ENCODE measurements at places on chromosomes 7 and 10.

- DNase-seq = no peak
These were observed 105.1 kb upstream of the GPR22 start for GRCh38 chr7:107364787-107365186.

DNA sequence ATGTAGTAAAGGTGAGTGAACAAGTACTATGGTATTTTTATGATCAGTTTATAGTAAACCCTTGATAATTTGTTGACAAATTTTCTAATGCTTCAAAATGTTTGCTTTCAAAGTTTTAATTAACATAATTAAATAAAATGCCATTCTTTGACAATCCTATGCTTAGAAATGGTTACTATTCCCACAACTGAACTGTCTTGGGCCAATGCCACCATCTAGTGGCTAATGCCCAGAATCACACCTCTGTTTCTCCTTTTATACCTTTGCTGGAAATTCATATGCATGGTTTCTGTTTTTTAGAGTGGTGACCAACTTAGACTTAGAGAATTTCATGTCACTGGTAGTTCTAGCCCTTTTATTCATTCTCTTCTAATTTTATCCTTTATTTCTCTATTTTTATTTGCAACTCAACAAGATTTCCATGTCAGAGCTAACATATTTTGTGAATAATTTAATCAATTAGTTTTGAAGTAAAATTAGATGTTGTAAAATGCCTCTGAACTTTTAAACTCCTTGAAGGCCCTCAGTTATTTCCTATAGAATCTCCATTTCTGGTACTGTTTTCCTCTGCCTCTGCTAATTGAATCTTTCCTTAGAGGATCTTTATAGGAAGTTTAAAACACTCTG, 31.1 kb downstream of the PCGF5 start:
- DNase-seq = no peak

DNA sequence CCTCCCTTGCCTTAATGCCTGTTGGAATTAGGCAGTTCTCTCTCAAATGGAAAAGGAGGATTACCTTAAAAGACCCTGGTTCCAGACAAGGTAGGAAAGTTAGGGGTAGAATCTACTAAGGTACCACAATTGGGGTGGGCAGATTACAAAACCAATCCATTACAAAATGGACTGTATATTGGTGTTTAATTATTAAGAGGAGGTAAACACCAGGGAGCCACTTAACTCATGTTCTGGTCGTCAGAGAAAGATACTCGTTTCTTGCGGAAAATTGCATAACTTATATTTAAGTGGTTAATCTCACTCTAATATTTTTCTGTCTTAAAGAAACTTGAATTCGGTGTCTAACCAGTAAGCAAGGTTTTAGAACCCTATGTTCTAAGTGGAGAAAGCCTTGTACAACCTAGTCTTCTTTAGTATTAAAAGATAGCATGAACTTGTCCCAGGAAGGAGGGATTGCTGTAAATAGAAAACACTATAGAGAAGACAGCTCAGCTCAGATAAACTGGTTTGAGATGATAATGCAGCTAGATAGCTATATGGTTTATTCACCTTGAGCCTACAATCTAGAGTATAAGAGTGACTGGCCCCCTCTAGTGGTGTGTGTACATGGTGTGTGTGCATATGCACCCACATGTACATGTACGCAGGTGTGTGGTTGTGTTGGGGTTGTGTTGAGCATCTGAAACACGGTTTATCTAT, 58.0 kb upstream of the STRIP2 start:
- no peak for DNase-seq

- no peak for DNase-seq
These were observed 828 bp upstream of the KEL start for GRCh38 chr7:142962991-142963390.

DNA sequence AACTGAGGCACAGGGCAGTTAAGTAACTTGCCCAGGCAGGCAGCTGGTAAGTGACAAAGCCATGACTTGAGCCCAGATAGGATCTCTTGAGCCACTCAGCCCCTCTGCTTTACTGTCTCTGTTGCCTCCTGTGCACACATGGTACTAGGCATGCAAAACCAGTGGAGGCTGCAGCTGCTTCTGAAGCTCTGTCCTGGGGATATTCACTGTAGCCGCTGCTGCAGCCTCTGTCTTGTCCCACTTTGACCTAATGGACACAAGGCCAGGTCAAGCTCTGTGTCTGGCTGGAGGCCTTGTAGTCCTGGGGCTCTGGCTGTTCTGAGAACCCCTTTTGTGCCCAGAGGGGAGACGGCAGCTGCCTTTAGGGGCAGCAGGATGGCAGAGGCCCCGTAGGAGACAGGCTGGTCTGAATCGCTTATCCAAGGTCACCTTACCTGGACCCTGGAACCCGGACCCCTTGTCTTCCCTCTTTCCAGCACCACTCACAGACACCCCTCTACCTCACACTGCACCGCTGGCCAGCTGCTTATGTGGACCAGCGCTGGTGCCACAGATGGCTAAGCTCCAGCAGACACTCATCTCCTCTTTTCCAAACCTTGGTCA, 57.6 kb downstream of the TSPAN15 start:
- DNase-seq = no peak

All from activated gamma-delta T cell (primary cell).